ENCODE measurements at places on chromosomes 3 and 15. TPM values are rescaled to one million over a fixed set of nuclear protein-coding genes. Genes with fewer than 3 reads are reported as not detected.
A peak's percentile ranks its signal among the peaks of the same experiment; 100 is the strongest.

DNA sequence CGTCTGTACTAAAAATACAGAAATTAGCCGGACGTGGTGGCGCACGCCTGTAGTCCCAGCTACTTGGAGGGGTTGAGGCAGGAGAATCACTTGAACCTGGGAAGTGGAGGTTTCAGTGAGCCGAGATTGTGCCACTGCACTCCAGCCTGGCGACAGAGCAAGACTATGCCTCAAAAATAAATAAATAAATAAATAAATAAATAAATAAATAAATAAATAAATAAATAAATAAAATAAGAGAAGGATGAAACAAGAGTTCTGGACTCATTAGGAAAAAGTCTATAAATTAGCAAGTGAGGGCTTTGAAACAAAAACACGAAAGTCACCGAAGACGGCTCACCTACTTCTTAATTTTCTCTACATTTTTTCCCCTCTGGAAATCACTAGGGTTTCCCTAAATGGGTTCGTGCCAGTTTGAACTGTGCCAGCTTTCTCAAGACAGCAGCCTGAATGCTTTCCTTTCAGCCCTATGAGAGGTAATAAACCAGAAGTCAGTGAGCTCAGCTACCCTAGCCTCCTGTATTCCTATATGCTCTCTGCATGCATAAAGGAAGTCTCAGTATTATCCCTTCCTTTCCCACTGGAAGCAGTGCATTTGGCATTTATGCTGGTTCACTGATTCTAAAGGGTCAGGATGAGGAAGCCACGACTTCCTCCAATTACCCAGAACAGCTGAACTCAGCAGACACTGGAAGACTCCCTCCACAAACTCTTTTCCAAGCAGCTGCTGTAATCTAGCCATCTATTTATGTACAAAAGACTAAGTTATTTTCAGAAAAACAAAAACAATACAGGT is 266.9 kb downstream of the ZBBX start:
- no peaks in the 10 kb centered on the region for H3K36me3 ChIP-seq
- no peak for DNase-seq
- H3K4me1 ChIP-seq: no peaks in the 10 kb centered on the region
- no peaks in the 10 kb centered on the region for H3K27me3 ChIP-seq

GRCh38 chr3:196634224-196634623 is 5.3 kb upstream of the NRROS start:
- H3K27me3 ChIP-seq: no peaks in the 10 kb centered on the region
- H3K4me3 ChIP-seq: no peak overlapping the region
- H3K36me3 ChIP-seq: peaks cover 5% of the 10 kb centered on the region
- DNase-seq: no peak
- no peak overlapping the region for H3K27ac ChIP-seq
- peaks cover 2% of the 10 kb centered on the region for H3K4me1 ChIP-seq

GRCh38 chr3:40045051-40045450 is 235.6 kb downstream of the MYRIP start:
- no peak overlapping the region for H3K4me3 ChIP-seq
- no peaks in the 10 kb centered on the region for H3K36me3 ChIP-seq
- DNase-seq: no peak
- H3K27me3 ChIP-seq: no peaks in the 10 kb centered on the region

GRCh38 chr3:56862352-56863062 is 60.8 kb upstream of the ARHGEF3 start:
- H3K27ac ChIP-seq: no peak overlapping the region
- H3K4me3 ChIP-seq: no peak overlapping the region
- no peaks in the 10 kb centered on the region for H3K4me1 ChIP-seq
- no peaks in the 10 kb centered on the region for H3K36me3 ChIP-seq
- H3K27me3 ChIP-seq: no peaks in the 10 kb centered on the region

GRCh38 chr15:74375303-74375693 is 7.9 kb upstream of the CYP11A1 start:
- no peaks in the 10 kb centered on the region for H3K4me1 ChIP-seq
- peak overlapping the region; percentile 82 for H3K4me3 ChIP-seq
- H3K27ac ChIP-seq: no peak overlapping the region
- DNase-seq: peak; percentile 77
- H3K27me3 ChIP-seq: no peaks in the 10 kb centered on the region
- no peaks in the 10 kb centered on the region for H3K36me3 ChIP-seq

- no peaks in the 10 kb centered on the region for H3K27me3 ChIP-seq
- no peak for DNase-seq
These were observed 2.3 kb downstream of the SH3BP5 start for GRCh38 chr3:15330031-15330596.

GRCh38 chr15:99452728-99453636 is 112.8 kb upstream of the MEF2A start:
- H3K27me3 ChIP-seq: no peaks in the 10 kb centered on the region
- no peak for DNase-seq
- H3K36me3 ChIP-seq: no peaks in the 10 kb centered on the region
- no peak overlapping the region for H3K4me3 ChIP-seq
- no peak overlapping the region for H3K27ac ChIP-seq

- H3K36me3 ChIP-seq: peaks cover 6% of the 10 kb centered on the region
- no peaks in the 10 kb centered on the region for H3K27me3 ChIP-seq
- no peak overlapping the region for H3K4me3 ChIP-seq
These were observed 25.9 kb downstream of the SCN5A start for GRCh38 chr3:38623539-38623938.

GRCh38 chr3:192490720-192491119 is 236.6 kb downstream of the FGF12 start:
- H3K27me3 ChIP-seq: no peaks in the 10 kb centered on the region
- no peak for DNase-seq
- H3K4me3 ChIP-seq: no peak overlapping the region
- no peak overlapping the region for H3K27ac ChIP-seq
- H3K36me3 ChIP-seq: no peaks in the 10 kb centered on the region

DNA sequence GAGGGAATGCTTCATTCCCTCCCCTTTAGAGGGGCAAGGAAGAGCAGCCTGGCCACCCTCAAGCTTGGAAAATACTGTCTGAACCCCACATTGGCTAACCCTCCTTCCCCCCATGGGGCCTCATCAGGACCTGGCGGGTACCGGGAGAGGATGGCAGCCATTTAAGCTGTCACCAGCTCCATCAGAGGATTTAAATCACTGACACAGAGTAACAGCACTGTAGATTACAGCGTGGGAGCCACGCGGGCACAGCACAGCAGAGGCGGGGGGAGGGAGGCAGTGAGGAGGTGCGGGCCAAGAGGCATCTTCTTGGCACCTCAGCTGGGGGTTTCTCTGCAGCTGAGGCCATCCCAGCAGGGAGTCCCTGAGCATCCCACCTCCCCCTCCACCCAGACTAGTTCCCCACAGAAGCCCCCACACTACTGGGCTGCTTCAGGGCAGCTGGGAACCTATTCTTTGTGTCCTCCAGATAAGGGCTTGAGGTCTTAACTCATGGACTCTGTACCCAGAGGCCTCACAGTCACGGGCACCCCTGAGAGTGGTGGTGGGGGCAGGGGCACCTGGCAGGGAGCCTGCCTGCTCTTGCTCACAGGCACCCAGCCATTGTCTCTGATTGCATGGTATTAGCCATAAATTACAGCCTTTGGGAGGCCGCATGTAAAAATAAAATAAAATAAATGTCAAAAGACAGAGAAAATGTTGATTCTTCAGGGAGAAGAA is 21.9 kb upstream of the CACNA2D2 start:
- H3K4me3 ChIP-seq: no peak overlapping the region
- H3K27me3 ChIP-seq: no peaks in the 10 kb centered on the region
- H3K27ac ChIP-seq: no peak overlapping the region
- DNase-seq: no peak
- peaks cover 9% of the 10 kb centered on the region for H3K4me1 ChIP-seq
- no peaks in the 10 kb centered on the region for H3K36me3 ChIP-seq

DNA sequence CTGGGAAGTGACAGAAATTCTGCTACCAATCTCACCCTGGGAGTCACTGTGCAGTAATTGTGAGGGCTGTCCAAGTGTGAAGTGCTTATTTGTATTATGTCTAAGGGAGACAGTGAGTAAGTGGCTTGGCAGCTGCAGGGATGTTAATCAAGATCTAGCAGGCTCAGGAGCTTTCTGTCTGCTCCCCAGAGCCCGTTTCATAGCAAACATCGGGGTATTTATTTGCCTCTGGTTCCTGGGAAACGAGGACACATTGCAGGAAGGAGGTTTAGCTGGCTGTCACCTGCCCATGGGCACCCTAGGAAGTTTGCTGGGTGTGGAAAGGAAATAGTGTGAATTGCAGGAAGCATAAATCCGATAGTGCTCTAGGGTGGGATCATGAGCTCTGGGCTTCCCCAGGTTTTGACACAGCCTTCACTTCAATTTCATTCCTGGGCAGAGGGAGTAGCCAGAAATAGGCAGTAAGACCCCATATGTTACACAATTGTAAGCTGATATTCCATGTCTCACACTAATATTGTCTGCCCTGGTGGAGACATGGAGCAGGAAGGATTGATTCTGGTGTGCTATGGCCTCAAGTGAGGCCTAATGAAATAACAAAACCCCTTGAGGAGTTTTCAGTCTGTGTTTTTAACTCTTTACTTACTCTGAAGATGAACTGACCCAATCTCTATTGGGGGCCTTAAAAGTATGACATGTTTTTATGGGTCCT is 74.1 kb upstream of the MITF start:
- no peak overlapping the region for H3K4me3 ChIP-seq
- H3K36me3 ChIP-seq: no peaks in the 10 kb centered on the region
- no peak overlapping the region for H3K27ac ChIP-seq
- no peaks in the 10 kb centered on the region for H3K4me1 ChIP-seq

DNA sequence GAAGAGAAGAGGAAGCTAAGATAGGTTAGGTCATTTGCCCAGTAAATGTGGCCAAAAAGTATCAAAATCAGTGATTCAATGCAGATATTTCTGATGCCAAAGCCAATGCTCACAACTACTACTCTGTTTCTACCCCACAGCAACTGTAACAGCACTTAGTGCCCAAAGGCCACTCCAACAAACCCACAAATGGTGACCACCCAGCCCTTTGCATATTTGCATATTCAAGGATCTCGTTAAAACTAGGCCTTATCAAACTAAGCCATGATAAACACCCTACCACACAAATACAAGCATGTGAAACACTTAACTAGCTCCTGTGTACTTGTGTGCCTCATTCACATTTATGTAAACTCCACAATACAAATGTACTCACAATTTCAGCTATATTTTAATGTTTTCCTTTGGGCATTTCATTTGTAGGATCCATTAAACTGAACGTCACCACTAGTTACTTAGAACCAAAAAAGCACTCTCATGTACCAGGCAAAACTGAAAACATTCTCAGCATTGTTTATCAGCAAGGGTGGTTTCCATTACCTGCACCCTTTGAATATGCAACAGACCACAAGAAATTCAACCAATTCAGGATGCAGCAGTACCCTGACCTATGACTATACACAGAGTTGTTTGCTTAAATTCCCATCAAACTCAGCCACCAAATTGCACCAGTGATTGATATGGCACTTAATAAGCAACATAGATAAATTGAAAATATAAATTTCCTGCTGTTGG is 111.2 kb upstream of the STT3B start:
- H3K36me3 ChIP-seq: no peaks in the 10 kb centered on the region
- no peak overlapping the region for H3K4me3 ChIP-seq
- H3K4me1 ChIP-seq: no peaks in the 10 kb centered on the region

- H3K4me1 ChIP-seq: no peaks in the 10 kb centered on the region
- H3K27ac ChIP-seq: no peak overlapping the region
- H3K27me3 ChIP-seq: no peaks in the 10 kb centered on the region
- no peak for DNase-seq
- no peaks in the 10 kb centered on the region for H3K36me3 ChIP-seq
These were observed 510.8 kb upstream of the AGTR1 start for GRCh38 chr3:148186881-148187280.

- H3K36me3 ChIP-seq: no peaks in the 10 kb centered on the region
- no peaks in the 10 kb centered on the region for H3K27me3 ChIP-seq
- no peaks in the 10 kb centered on the region for H3K4me1 ChIP-seq
These were observed 61.5 kb upstream of the CRBN start for GRCh38 chr3:3240986-3241385.

- no peak overlapping the region for H3K4me3 ChIP-seq
- H3K36me3 ChIP-seq: no peaks in the 10 kb centered on the region
- H3K4me1 ChIP-seq: peaks cover 4% of the 10 kb centered on the region
These were observed 289.0 kb downstream of the TLE3 start for GRCh38 chr15:69808756-69809155.

Gene CCR9
- total RNA-seq: not detected

Gene PIGZ
- 0.29 TPM for total RNA-seq

Gene ANKRD34C
- total RNA-seq: not detected

Gene ADAMTS17
- total RNA-seq: 2.9 TPM

Gene CFAP92
- 0.92 TPM for total RNA-seq

Gene PSMD2
- total RNA-seq: 344 TPM

Gene CDHR4
- total RNA-seq: not detected

Gene MOBP
- 0.13 TPM for total RNA-seq

Data from H9 (cell line).